NCI-H1930 (cell line): ENCODE measurements at places on chromosomes 5 and 9.

GRCh38 chr9:70480405-70480980, 66.0 kb upstream of the KLF9 start:
- DNase-seq = no peak

GRCh38 chr9:124894035-124894740, 32.3 kb downstream of the ARPC5L start:
- DNase-seq = no peak

- DNase-seq = peak; percentile 9
These were observed 174.6 kb upstream of the ZNF608 start for GRCh38 chr5:124920909-124921666.

GRCh38 chr9:96087669-96088299, 212.3 kb downstream of the ERCC6L2 start:
- DNase-seq = no peak

DNA sequence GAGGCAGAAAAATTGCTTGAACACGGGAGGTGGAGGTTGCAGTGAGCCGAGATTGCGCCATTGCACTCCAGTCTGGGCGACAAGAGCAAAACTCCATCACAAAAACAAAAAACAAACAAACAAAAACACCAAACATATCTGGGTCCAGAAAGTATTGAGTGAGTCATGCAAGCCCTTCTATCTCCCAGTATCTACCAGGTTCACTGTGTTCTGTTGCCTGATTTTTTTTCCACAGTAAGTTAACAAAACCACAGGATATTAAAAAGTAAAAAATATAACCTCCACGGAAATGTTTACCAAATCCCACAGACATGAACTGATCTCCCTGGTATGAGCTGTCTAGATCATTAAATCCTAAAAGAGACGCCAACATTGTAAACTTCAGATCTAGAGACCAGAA, 94.4 kb downstream of the ANKH start:
- no peak for DNase-seq

- DNase-seq = no peak
These were observed 22.4 kb upstream of the GTF3C5 start for GRCh38 chr9:133008406-133008805.

DNA sequence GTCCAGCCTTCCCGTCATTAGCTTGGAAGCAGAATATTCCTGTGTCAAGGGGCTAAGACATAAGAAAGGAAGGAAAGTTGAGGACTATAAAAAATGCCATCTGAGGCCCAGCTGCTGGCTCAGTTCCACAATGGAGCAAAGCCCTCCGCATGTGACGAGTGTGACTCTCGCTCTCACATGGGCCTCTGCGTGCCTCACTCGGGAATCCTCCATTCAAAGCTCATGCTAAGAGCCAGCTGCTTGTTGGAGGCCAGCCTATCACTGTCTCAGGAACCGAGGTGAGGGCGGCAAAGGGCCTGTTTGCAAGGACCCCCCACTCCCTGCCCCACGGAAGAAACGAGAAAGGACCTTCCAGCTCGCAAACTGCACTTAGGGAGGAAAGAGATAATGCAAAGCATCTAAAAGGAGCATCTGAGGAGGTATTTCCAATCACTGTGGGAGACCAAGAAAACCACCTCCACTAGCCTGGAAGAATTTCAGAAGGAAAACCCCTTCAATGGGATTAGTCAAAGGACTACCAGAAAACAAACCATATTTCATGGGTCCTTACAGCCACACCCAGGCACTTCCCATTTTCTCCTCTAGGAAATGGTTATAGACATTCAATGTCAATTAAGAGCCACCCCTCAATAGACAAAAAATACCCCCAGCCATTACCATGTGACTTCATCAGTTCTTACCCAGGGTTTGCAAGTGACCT, 95.3 kb downstream of the PRRT1B start:
- DNase-seq = no peak

DNA sequence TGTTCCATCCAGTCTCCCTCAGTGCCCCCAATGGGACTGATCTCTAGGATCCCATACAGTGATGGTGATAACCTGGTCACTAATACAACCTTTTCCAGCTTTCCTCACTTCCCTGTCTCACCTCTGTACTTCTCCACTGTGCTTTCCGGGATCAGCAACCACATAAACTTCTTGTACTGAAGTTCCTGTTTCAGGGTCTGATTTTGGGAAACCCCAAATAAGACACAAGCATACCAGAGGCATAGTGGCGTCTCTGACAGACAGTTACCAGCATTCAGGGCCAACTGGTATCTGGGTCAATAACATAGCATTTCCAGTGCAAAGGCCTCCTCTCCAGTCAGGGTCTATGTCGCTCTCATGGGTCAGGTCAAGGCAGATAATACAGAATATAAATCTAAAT, 64.3 kb downstream of the GLDC start:
- no peak for DNase-seq

GRCh38 chr9:91036826-91037510, 235.3 kb downstream of the SYK start:
- no peak for DNase-seq

DNA sequence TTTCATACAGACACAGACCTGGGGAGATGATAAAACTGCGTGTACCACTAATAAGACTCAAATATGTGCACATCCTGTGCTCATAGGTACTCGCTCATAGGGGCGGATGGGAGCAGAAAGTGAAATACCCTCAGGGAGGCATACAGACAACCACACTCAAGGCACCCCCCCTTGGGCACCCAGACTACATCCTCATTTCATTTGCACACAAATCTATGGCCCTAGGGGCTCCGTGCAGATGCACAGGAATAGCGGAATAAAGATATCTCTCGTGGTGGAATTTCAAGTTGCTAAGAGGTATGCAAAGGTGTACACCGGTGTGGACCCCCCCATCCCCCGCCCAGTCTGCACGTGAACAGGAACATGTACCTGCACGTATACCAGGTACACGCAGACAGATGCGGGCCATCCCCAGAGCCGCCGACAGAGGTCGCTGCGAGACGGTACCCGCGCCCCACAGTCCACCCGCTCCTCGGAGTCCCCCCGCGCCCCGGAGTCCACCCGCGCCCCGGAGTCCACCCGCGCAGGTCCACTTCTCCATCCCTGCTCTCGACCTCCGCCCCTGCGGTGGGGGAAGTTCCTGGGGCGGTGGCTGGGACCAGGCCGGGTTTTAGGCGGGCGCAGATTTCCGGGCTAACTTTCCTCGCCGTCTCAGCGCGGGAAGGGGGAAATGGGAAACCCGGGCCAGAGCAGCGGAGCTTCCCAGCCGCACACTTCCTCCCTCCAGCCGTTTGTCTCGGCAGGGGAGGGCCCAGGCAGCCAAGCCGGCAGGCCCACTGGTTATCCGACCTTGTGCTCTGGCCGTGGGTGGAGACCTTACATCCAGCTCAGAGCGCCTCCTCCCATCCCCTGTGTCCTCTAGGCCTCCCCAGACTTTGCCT, 1.0 kb upstream of the IL12B start:
- peak; percentile 11 for DNase-seq

DNA sequence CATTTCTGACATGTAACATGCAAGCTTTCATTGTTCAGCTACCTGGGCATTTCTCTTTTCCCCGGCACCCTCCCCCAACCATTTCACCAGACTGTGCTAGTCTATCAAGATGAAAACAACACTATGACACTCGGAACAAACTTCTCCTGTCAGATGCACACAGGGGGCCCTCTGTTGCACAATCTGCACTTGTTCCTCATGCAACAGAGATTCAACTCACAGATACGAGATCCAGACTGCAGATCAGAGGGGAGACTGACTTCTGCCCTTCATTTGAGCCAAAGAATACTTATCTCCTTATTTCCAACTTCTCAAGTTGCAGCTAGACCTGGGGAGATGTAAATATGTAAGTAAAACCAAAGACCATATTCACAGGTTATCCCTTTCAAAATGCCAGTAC, 15.7 kb upstream of the FST start:
- DNase-seq = no peak

GRCh38 chr9:6579613-6580012, 65.9 kb downstream of the GLDC start:
- DNase-seq = no peak

- no peak for DNase-seq
These were observed 100.7 kb downstream of the SUSD1 start for GRCh38 chr9:112074250-112075008.

DNA sequence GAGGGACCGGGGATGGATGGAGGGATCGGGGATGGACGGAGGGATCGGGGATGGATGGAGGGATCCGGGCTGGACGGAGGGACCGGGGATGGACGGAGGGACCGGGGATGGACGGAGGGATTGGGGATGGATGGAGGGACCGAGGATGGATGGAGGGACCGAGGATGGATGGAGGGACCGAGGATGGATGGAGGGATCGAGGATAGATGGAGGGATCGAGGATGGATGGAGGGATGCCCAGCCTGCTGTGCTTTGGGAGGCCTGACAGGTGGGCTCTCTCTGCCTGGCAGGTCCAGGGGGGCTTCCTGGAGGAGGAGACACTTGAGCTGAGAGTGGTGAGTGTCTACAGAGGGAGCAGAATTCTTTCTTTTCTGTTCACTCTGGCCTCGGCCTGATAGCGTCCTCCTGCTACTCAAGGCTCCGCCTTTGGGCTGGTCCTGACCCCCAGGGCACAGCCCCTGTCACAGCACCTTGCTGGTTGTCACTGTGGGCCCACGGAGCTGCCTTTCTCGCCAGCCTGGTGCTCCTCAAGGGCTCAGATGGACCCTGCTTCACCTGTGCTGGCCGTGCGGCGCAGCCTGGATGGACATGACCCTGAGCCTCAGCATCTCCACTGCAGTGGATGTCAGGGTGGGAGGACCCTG, 42.2 kb upstream of the RNF130 start:
- no peak for DNase-seq

GRCh38 chr9:84471816-84472215, 131.3 kb upstream of the SLC28A3 start:
- DNase-seq = no peak

GRCh38 chr9:708551-709432, 132.7 kb upstream of the DMRT1 start:
- no peak for DNase-seq

DNA sequence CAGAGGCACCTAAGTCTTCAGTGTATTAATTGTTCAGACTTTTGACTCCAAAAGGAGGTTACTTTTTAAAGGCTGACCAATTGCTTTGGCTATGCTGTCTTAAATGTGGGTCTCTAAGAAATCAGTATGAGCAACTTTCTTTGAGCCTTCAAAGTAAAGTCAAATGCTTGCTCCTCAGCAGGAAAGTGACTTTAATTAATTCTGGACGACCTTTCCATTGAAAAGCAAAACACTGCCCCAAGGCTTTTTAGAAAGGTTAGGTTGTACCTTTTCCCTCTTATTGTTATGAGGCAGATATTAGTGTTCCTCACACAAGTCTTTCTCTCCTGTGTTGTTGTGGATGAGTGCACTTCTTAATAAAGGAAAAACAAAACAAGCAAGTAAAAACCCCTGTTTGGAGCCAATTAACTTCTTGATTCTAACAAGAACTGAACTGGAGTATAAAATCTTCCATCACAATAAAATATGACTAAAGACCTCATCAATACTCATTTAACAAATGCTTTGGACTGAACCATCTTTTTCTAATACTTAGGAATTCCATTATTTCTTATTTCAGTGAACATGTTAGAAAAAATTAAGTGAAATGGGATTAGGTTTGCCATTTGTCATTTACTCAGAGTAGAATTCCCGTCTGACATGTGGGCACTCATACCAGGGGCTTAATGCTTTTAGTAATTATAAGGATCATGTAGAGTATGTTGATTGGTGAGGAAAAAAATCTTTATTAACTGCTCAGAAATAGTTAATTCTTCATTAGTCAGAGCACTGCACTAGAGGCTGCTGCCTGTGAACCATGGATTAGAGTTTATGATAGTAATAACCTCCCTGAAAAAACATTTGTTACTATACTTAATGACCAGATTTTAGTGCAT, 159.1 kb upstream of the ZNF608 start:
- no peak for DNase-seq

DNA sequence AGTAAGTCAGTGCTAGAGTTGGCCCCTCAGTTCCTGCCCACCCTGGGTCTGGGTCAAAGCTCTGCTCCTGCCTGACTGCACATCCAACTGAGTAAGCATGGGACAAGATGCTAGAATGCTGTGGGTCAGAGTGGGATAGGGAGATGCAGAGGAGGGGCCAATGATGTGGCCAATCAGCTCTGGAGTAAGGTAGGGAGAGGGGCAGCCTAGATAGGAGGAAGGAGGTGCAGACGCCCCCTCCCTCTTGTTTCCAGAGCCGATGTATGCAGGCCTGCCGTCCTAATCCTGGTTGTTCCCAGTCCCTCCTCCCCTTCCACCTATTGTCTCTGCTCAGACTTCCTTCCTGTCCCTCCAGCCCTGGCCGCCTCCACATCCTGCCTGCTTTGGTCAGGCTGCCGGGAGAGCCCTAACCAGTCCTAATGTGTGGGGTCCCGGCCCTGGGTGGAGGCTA, 1.3 kb downstream of the ARAP3 start:
- no peak for DNase-seq
